ENCODE measurements at places on chromosomes 4 and X.

DNA sequence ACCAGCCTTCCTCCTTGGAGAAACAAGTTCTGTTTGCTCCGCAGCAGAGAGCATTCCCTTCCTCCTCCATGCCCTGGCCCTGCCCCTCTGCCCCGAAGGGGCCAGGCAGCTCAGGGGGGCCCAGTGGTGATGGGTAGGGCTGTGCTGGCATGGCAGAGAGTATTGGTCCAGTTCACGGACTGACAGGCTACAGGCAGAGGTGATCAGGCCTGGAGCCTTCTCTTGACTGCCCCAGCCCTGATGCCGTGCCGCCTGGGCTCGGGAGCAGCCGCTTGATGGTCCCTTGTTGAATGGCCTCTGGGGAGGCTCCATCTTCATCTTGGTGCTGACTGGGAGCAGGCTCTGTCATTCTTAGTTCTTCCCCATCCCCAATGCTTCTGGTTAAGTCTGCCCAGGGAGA, 9.6 kb downstream of the NLGN3 start:
- DNase-seq = no peak

GRCh38 chrX:103586314-103586646, 965 bp downstream of the TCEAL4 start:
- DNase-seq = no peak

GRCh38 chr4:83113429-83113786, 1.1 kb downstream of the PLAC8 start:
- no peak for DNase-seq

- DNase-seq = no peak
Observed at GRCh38 chrX:75151827-75152592, 4.1 kb downstream of the ABCB7 start.

GRCh38 chr4:3291969-3292570, 751 bp upstream of the RGS12 start:
- DNase-seq = peak; percentile 31

- no peak for DNase-seq
Observed at GRCh38 chrX:35809781-35810180, 11.6 kb downstream of the MAGEB16 start.

DNA sequence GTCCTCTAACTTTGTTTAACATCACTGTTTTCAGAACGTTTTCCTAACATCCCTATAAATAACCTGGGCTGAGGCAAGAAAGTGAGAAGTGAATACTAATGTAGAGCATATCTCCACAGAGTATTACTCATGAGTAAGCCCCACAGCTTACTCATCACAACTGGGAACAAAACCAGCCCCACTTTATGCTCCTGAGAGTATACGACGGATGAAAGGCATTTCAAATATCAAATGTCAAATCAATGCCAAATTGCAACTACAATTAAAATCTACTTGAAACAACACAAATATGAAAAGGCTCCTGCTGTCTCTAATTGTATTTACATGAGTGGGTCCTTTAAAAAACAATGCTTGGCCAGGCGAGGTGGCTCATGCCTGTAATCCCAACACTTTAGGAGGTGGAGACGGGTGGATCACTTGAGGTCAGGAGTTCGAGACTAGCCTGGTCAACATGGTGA, 41.2 kb downstream of the SH3RF1 start:
- DNase-seq = peak; percentile 54

DNA sequence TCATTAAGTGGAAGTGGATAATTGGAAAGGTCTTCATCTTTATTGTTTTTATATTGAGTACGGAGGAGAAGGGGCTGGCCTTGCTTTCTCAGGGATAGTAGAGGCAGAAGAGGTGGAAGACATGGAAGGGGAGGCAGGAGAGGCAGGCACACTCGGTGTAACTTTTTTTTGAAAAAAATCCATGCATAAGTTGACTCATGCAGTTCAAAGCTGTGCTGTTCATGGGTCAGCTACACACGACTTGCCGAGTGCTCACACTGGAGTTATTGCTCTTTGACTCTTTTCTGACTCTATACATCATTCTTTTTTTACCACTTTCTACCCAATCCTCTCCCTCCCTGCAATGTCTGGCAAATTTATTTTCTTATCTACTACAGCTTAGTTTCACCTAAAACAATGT, 158.3 kb upstream of the AADAT start:
- DNase-seq = no peak

DNA sequence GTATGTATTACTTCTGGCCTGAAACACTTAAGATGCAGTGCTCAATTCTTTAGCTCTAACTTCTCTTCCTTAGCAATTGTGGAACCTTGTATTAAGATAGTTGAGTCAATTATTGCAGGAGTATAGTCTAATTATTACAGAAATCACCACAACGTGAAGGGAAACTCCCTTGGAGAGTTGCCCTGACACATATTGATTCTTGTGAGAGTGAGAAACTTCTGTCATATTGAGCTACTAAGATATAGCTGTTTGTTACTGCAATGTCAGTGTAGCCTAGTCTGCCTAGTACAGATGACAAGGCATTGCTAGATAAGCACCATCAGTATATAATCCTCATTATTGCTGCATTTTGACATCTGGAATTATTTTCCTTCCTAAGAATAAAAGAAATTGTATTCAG, 82.7 kb upstream of the TEX13C start:
- no peak for DNase-seq

GRCh38 chr4:18957716-18958115, 936.2 kb upstream of the LCORL start:
- no peak for DNase-seq

DNA sequence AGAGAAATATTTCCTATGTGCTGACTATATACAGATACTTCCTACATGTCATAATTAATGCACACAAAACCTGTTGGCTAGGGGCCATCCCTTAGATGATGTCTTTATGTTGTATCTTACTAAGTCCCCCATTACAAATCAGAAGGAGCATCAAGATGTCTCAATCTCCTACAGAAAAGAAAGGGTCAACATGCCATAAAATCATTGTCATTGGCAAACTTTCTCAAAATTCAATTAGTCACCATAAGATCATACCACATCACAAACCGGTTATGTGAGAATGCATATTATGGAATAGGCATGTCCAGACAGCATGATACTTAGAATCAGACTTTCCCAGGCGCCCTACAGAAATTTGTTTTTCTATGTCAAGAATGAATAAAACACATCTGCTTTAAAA, 175.2 kb upstream of the TET2 start:
- DNase-seq = peak; percentile 26

DNA sequence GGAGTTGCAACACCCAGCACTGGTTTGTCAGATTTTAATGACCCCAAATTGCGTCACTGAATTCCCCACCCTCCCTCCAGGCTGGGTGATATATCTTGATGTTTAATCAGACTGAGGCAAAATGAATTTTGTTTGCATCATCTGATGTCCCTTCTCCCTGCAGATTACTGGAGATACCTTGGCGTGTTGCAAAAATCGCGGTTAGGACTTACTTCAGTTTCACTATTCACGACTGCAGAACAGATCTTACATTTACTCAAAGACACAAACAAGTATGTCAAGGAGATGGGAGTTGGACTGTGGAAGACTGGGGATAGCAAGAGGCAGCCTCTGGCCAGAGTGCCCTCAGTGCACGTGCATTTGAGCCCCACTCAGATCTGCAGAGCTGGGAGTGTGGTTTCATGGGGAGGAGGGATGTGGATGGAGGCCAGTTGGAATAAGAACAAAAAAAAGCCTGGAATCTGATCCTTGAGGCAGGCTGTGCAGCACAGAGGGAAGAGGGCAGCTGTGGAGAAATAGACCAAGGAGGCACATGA, 92.2 kb upstream of the MTM1 start:
- no peak for DNase-seq

DNA sequence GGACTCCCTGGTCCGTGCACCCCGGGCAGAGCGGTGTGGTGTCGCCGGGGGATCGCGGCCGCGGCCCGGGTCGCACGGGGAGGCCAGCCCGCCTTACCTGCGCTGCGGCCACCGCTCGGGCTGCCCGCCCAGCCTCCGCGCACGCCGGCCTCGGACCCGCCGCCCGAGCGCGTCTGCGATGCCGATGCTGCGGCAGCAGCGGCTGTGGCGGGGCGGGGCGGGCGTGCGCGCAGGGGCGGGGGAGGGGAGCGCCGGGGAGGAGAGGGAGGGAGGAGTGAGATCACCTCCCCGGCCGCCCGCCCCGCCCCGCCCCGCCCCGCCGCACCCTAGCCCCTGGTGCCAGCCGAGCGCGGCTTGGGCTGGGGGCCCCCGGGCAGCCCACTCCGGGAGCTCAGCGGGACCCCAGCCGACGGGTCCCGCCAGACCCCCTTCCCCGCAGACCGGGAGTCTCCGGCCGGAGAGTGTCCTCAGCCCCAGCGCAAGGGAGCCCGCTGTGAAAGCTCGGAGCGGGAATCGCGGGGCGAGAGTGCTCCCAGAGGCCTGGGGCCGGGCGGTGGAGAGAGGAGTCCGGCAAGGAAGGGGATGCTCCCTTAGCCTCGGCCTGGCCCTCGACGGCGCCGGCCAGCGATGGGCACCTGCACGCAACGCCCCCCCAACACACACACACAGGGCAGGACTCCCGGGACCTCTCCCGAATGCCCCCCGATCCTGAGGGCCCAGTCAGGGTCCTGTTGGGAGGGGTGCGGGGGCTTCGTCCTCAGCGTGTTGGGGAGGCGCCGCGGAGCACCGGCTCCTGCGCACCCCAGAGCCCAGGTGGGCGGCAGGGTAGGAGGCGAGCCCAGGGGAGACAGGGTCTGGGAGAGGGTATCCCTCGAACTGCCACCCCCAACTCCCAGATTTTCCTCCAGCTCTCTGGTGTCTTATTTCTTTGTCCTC, at the start of gene L1CAM:
TSS of gene L1CAM (minus strand) at position 206 of the 936 bp plus-strand sequence. CDS start 10,337 bp downstream, outside the sequence.
- peak; percentile 35 for DNase-seq

DNA sequence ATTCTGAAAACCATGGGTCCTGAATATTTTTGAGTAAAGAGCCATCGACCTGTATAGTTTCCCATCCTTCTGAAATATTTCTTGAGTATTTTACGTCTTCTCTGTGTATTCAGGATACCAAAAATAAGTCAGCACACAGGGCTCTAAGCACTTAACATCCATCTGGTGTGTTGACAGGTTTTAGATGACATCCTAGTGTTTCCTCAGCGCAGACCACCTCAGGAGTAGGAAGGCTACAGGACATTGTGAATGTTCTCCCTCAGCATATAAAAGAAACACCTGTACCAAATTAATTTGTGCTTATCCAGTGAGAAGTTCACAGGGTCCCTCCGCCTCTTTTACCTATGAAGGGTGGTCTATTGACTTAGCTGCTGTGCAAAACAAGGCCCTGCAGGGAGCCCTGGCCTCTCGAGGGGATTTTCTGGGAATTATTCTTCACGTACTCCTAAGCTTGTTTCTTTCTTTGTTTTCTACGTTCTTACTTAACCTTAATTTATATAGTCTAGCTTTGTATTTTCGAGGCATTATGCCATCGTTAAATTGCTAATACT, 241.8 kb downstream of the FBXO8 start:
- no peak for DNase-seq

- DNase-seq = no peak
Observed at GRCh38 chr4:3829956-3830773, 64.0 kb downstream of the ADRA2C start.

DNA sequence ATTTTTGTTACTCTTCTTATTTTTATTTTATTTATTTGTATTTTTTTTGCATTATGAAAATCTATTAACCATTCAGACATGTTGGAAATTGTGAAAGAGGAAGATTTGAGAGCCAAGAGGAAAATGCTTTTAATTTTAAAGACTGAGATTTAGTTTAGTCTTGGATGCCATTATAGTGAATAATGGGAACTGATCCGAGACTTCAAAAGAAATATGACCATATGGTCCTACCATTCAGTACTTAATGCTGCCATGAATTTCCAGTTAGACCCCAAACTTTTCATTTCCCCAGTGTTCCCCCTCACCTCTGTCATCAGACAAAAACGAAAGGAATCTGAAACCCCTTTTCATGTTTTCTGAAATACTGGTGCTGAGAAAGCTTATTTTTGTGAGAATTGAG, 95.5 kb downstream of the TENM3 start:
- DNase-seq = no peak

DNA sequence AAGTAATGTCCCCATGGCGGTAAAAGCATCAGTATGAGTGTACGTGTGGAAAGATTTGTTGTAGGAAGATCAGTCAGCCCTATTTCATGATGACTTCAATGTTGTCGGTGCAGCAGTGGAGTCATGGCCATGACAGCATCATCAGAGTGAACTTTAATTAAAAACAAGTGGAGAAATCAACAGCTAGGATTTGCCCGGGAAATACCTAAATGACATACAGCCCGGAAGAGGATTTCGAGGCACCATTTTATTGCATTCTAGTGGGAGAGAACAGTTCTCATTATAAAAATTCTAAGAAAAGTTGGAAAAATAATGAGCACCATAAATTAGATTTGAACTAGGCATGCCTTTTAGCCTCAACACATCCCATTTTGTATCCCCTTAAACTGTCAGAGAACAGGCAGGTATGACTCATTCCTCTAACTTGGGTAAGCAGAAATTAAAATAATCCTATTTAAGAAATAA, 170.1 kb downstream of the SHROOM3 start:
- no peak for DNase-seq

- DNase-seq = no peak
Observed at GRCh38 chrX:133749370-133749769, 236.0 kb downstream of the GPC3 start.

DNA sequence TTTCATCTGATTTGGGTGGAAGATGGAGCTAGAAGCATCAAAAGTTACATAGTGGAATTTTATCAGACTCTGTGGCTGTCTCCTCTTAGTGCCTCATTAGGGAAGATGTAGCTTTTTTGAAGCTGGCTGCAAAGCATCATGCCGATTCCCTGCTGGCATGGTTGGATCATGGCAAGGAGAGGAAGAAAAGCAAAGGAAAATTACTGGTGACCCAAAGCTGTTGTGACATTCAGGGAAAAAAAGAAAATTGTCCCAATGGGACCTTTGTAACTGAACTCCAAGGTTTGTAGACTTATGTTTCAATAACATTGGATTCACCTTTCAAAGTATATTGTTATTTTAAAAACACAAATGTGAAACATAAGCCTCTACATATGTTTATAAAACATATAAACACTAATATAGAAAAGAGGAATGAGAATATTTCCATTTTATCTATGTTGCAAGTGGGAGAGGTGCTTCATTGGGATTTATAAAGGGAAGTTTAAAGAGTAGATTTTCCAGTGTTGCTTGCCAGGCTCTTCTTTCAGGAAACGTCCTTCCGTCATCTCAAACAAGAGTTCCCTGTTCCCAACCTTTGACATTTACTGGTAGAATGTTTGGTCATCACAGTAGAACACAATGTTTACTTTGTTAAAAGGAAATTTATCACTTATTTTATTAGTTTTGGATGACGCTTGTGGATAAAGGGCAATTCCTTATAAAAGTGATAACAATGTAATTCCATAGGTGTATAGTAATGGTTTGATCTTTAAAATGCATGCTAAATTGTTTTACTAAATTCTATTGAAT, 190.1 kb upstream of the GPRIN3 start:
- no peak for DNase-seq

Data from NCI-H1105 treated with DMSO at 0.1 percent for 48 hours (cell line).